Erythroblast (primary cell): ENCODE measurements at places on chromosomes 16 and 17.

- no peak for DNase-seq
These were observed 118.4 kb upstream of the CDC42EP4 start for GRCh38 chr17:73430165-73430680.

DNA sequence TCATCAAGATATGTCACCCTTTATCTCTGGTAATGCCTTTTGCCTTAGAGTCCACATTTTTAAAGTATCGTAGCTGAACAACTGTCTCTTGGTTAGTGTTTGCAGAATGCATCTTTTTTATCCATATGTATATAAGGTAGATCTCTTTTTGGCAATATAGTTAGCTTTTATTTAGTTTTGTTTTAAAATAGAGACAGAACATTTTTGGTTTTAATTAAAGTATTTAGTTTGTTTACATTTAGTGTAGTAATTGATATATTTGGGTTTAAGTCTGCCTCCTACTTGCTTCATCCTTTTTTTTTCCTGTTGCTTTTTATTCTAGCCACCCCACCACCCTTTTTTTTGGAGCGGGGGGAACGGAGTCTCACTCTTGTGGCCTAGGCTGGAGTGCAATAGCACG is 184.6 kb upstream of the CHMP6 start:
- DNase-seq, result no peak

- no peak for DNase-seq
These were observed 764.7 kb upstream of the KIF2B start for GRCh38 chr17:53058031-53058430.

DNA sequence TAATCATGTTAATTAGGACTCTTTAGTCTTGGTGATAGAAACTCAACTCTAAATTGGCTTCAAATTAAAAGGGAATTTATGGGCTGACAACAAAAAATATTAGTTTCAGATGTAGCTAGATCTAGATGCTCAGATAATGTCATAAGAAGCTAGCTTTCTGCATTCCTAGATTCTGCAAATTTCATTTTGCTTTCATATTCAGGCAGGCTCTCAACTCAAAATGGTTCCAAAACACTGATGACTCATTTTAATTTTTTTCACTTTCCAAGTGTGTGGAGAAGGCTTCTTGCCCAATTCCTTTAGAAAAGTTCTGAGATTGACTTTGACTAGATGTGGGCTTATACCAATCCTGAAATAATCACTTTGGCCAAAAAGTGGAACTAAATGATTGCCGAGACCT is 236.7 kb upstream of the GOT2 start:
- no peak for DNase-seq

DNA sequence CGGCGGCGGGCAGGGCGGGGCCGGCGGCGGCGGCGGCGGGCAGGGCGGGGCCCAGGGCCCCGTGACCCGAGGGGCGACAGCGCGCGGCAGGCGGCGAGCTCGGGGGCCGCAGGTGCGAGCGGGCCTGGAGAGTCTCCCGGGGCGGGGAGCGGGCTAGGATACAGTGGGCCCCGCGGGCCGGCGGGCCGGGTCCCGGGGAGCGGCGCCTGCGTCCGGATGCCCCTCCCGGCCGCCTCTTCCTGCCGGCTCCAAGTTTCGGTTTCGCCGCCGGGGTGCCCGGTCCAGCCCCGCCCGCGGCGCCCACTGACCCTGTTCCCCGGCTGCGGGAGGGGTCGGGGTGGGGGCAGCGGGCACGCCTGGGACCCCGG is at the start of gene RNF213:
RNF213 (plus strand) TSS at position 62 of the 368 bp plus-strand sequence. CDS start 2,830 bp downstream, outside the sequence.
- peak; percentile 82 for DNase-seq

DNA sequence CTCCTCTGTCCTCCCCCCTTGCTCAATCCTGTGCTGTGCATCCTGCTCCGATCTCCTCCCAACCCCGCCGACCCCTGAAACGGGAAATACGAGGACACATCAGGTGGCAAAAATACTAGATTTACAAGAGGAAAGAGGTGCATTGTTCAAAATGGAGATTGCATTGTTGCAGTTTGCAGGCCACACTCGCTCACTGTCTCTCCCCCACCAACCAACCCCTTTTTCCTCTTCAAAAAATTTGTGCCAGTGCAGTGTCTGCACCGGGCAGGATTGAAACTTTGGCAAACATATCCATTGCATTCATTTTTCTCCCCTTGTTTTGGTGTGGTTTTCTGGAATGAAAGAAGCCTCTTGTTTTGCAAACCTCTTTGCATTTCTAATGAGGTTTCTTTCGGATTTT is 61.0 kb downstream of the RNF135 start:
- DNase-seq, result no peak

DNA sequence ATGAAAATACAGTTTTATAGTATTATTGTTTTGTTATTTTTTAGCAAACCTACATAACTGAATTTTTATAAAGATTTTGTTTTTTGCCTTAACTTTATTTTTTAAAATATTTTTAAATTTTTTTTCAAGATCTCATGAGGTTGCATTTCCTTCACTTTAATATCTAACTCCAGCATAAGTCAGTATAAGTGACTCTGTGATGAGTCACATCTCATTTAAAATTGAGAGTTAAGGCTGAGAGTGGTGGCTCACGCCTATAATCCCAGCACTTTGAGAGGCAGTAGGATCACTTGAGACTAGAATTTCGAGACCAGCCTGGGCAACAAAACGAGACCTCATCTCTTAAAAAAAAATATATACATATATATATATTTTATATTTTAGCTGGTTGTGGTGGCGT is 44.0 kb downstream of the NLK start:
- DNase-seq, result no peak

GRCh38 chr16:57828272-57829161 is 26.2 kb upstream of the KIFC3 start:
- DNase-seq, result no peak

- DNase-seq, result peak; percentile 38
These were observed 29.9 kb downstream of the PIEZO1 start for GRCh38 chr16:88754912-88755744.

DNA sequence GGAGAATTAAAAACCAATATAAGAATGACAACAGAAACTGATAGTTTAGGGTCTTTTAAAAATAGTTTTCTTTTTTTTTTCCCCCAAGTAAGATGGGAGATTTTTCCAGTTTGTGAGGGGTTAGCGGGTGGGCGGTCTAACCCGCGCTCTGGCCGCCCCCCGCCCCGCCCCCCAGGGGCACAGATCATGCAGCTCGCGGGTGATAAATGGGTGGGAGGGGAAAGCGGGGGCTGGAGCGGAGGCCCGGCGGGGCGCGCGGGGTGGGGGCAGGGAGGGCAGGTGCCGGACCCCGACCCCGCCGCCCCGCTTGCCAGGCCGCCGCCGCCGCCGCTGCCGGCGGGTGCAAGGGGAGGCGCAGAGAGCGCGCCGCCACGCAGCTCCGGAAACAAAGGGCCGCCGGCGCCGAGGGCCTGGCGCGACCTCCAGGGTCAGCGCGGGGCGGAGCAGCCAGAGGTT is 60.1 kb upstream of the GSE1 start:
- DNase-seq, result no peak

- no peak for DNase-seq
These were observed 16.8 kb upstream of the ENGASE start for GRCh38 chr17:79057737-79058385.

DNA sequence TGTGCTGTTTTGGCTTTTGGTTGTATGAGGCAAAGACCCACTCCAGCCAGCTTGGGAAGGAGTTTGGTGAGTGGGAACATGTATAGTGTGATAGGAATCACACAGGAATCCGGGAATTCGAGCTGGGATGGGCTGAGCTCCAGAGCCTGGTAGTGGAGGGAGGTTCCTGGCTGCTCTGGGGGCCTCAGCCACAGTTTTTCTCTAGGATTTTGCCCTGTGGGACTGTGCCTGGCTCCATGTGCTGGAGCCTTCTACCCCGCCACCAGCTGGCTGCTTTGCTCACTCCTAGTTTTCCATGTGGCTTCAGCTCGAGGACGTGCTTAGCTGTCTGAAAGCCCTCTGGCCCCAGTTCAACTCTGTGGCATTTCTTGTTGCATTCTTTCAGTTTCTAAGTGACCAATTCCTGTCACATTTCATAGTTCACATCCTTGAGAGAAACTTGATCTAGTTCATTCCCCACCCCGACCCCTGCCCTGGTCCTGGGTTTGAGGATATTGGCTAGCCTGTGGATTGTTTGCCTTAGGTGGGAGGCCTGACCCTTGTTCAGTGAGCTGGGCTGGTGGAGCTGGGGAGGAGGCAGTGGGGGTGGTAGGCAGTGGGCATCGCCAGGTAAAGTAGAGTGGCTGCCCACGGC is 5.0 kb downstream of the SEC14L1 start:
- DNase-seq, result no peak

- no peak for DNase-seq
These were observed 3.4 kb downstream of the CA7 start for GRCh38 chr16:66847533-66848067.

- no peak for DNase-seq
These were observed 85.0 kb downstream of the SNX29 start for GRCh38 chr16:12061336-12062055.

GRCh38 chr16:64846966-64847365 is 274.9 kb downstream of the CDH11 start:
- DNase-seq, result no peak

DNA sequence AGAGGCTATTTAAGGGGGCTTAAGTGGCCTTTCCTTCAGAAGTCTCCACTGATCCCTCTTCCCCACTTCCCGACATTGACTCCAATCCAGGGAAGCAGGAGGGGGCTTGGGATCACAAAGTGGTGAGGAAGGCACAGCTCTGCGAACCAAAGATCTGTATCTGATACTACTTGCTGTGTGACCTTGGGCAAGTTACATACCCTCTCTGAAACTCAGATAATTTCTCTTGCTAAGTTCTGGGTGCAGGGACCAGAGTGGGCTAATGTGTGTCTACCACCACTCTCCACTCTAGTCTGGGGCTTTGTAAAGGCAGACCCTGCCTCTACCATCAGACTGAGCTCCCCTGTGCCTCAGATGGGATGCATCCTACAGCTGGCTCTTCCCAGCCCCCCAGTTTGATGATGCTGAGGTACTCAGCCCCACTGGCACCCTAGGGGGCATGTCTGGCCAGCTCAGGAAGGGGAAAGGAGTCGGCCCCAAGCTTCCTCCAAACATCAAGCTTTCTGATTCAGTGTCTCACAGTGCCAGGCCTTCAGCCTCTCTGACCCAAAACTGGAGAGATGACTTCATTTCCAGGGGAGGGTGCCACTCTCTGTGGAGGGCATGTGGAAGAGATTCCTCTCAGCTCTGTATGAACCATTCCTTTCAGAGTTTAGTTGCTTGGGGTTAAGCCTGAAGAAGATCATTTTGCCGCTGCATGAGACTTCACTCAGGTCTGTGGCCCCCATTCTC is 10.9 kb downstream of the DLX4 start:
- DNase-seq, result no peak

GRCh38 chr16:9567666-9568065 is 476.2 kb downstream of the HAPSTR1 start:
- DNase-seq, result no peak

GRCh38 chr17:29099527-29099926 is 56.6 kb downstream of the PIPOX start:
- no peak for DNase-seq

DNA sequence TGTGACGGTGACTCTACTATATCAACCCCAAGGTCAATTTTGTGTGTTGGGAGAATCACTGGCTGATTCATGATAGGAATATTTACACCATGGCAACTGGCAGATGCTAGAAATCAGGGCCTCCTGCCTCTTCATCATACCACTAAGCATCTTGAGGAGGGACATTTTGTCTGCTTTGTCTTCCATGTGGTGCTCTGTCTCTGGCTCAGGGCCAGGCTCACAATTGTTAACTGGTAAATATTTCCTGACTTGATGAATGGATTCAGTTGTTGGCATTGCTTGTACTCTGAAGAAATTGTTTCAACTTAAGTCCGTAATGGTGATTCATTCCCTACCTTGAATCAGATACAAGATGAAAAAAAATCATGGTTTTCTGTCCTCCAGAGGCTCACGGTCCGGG is 292.7 kb downstream of the HAPSTR1 start:
- no peak for DNase-seq

DNA sequence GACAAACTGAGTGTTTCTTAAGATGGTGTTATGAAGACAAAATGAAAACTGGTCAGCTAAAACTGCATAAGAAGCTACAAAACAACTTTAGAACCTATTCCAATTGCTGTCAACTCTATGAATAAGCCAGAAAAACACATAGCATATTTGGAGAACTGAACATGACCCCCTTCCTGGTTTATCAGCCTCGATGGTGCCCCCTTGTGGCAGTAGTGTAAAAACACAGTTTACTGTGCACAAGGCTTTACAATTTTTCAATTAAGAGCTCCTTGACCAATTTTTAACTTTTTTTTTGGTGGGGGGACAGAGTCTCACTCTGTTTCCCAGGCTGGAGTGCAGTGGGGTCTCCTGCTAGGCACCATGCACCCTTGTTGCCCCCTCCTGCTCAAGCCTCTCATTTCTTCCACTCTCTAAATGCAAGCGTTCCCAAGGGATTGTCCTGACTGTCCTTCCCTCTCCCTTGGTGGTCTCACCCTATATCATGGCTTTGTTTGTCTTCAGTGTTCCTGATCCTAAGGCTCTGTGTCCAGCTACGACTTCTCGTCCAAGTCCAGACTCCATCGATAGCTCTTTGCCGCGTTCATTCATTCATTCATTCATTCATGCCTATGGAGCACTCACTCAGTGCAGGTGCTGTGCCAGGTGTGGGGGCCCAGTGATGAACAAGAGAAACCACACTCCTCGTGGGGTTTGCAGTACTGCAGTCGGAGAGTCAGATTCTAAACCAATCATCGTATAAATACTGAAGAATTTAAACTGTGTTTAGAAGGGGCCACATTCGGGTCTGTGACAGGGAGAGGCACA is 7.5 kb downstream of the EIF1 start:
- DNase-seq, result peak; percentile 83

GRCh38 chr16:85465328-85466303 is 147.5 kb upstream of the GSE1 start:
- DNase-seq, result no peak

- no peak for DNase-seq
These were observed 17.2 kb upstream of the ATP2A3 start for GRCh38 chr17:3981455-3981854.

- DNase-seq, result peak; percentile 51
These were observed 142.0 kb downstream of the CPPED1 start for GRCh38 chr16:12661656-12662172.

DNA sequence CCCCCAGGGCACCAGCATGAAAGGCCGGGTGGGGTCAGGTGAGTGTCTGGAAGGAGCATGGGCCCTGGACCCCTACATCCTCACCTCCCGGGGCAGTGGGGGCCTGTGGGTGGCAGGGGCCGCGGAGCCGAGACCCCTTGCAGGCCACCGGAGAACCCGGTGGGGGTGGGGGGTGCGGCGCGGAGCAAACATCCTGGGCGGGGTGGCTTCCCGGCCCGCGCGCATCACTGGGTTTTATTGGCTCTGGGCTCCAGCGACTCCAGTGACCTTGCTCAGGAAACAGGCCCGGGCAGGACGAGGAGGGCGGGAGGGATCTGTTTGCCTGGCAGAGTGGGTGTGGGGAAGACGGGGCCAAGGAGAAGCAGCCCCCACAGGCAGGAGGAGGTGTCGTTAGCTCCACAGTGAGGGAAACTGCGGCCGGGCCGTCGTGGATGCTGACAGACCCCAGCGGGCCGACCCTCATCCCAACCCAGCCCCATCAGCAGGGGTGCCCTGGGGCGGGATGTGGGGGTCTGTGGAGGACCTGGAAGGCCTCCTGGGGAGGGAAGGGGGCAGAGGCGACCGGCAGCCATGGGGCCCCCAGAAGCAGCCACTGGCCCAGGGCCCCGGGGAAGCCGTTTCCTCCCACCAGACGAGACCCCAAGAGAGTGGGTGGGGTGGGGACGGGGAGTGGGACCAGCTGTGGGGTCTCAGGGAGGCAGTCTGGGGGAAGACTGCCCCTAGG is 10.6 kb downstream of the SSTR5 start:
- DNase-seq, result no peak
